GM12891 (cell line): ENCODE measurements at places on chromosomes 13 and 19.

DNA sequence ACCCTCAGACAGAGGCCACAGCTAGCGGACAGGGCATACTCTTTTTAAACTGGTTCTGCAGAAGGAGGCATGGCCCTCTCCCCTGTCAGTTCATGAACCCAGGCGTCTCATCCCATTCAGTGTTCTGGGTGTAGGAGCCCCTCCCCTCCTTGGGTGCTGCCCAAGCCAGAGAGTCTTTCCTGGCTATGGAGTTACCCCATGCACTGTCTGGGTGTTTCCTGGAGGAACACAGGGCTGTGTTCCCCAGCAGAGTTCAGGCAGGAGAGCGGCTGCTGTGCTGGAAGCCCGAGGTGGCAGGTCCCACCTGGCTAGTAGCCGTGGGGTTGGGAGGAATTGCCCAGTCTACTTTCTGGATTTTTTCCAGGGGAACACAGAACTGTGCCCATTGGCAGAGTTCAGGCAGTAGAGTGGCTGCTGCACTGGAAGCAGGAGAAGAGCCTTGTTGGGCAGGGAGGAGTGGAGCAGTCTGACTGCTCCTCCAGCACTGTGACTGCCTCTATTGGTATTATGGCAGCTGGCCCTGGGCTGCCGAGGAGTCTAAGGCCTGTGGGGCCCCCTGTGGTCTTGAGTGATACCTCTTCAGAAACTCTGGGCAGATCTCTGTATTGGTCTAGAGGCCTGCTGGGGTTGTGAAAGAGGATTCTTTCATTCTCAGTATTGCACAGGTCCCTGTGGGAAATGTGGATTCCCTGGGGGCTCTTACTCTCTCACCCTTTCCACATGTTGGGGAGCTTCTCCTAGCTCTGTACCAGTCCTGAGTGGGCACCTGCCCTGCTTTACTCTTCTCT, 168.3 kb downstream of the PCDH20 start:
- no peak for DNase-seq

DNA sequence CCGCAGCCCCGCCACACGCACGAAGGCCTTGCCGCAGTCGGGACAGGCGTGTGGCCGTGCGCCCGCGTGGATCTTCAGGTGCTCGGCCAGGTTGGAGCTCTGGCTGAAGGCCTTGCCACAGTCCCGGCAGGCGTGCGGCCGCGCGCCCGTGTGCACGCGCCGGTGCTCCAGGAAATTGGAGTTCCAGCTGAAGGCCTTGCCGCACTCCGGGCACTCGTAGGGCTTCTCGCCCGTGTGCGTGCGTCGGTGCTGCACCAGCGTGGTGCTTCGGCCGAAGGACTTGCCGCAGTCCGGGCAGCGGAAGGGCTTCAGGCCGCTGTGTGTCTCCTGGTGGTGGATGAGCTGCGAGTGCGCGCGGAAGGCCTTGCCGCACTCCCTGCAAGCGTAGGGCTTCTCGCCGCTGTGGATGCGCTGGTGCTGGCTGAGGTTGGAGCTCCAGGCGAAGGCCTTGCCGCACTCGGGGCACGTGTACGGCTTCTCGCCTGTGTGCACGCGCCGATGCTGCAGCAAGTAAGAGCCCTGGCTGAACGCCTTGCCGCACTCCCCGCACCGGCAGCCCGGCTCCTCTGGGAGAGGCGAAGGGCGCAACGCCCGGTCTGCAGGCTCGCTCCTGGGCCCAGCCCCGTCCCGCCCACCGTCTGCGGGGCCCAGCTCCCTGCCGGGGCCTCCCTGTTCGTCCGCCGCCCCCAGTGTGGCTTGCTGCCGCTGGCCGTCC, 3.6 kb upstream of the A1BG start:
- no peak for DNase-seq

GRCh38 chr19:58586133-58586765, 13.1 kb upstream of the MZF1 start:
- no peak for DNase-seq

DNA sequence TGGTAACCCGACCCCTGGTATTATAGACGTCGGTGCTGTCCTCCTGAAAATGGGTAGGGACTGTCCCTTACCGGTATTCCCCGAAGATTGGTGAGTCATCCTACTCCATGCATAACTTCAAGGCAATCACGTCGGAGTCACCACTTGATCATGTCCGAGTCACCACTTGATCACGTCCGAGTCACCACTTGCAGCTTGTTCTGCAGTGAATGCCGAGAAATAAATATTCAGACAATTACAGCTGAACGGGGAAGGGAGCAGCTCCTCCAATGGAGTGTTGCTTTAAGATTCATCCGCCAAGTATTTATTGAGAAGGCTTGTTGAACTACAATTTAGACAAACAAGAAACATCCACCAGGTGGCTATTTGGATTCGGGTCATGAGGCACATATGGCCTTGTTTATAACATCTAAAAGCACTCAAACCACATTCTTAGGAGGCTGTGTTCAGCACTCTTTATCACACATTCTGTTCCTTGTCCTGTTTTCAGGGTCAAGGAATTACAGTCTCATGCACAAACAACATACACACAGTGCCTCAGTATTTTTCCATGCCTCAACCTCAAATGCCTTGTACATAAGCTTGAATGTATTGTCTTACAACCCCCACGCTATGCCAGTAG, 43.1 kb downstream of the ZNF726 start:
- no peak for DNase-seq

GRCh38 chr19:17289489-17289888, 7.8 kb downstream of the ANKLE1 start:
- peak; percentile 77 for DNase-seq

- no peak for DNase-seq
Measured at GRCh38 chr19:49988433-49988832, 27.5 kb upstream of the SIGLEC11 start.

DNA sequence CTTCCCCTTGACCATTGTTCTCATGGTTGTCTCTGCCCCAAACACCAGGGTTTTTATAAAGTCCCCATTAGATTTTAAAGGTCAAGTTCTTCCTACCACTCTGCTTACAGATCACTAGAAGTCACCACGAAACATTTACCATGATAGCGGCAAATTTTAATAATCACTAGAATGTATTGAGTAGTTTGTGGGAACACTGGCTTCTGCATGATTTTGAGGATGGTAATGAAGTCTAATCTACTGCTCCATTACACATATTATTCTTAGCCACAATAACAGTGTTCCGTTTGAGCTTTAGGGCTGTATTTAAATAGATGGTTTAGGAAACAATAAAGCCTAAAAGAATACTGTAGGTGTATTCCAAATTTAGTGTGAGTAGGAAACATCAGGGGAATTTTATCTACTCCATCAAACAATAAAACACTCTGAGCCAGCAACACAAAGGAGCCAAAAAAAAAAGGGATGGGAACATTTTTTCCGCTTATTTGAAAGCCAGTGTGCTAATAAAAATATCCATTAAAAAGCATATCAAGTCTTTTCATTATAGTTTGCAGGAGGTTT, 49.7 kb downstream of the KLF12 start:
- no peak for DNase-seq

DNA sequence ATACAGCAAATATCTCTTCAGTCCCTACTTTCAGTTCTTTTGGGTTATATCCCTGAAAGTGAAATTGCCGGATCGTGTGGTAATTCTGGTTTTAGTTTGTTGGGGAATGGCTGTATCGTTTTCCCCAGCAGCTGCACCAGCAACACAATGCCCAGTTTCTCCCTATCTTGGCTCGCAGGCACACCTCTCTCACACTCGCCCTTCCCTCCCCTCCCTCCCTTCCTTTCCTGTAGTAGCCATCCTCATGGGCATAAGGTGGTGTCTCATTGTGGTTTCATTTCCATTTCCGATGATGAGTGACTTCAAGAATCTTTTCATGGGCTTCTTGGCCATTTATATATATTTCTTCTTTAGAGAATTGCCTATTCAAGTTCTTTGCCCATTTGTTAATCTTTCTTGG, 8.6 kb upstream of the GPR18 start:
- DNase-seq: no peak

DNA sequence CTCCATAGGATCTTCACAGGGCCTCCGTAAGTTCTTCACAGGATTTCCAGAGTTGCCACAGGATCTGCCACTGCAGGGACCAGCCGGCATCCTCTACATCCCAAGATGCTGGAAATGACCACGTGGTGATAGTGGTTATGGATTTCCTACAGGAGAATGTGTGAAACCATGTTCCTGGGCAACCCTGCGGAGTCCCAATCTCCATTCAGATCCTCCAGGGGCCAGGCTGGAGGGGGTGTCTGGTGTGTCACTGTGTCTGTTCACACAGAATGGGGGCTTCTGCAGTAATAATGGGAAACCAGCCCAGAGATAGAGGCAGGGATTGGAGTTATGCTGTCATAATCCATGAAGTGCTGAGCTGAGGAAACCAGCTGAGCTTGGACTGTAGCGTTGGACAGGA, 8.6 kb downstream of the LILRA6 start:
- DNase-seq: no peak

DNA sequence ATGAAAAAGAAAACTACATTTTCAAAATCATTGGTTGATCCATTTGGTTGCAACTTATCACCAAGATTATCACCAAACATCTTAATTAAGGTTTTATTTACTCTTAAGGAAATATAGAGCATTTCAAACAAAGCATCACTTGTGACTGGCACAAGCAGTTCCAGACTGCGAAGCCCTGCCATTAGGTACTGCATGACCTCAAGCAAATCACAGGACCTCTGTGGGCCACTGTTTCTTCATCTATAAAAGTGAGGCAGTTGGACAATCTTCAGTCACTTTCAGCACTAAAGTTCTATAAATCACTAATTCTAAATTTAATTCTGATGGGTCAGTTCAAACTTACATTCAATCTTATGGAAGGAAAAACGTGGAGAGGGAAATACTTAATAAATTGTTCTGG, 2.0 kb downstream of the ELF1 start:
- no peak for DNase-seq

DNA sequence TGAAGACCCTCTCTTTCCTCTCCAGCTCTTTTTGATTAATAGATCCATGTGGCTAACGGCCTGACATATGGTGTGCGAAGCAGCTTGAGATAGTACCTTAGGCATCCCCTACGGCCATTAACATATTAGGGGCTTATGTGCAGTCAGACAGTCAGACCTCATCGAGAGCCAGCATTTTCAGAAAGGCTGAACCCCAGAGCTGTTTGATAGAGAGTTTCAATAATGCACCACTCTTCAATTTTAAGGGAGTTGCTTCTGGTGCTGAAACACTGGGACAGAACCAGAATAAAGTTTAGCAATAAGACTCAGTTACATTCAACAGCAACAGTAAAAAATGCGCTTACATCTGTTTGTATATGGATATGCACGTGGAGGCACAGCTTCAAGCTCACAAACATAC, 10.8 kb downstream of the POU4F1 start:
- no peak for DNase-seq

DNA sequence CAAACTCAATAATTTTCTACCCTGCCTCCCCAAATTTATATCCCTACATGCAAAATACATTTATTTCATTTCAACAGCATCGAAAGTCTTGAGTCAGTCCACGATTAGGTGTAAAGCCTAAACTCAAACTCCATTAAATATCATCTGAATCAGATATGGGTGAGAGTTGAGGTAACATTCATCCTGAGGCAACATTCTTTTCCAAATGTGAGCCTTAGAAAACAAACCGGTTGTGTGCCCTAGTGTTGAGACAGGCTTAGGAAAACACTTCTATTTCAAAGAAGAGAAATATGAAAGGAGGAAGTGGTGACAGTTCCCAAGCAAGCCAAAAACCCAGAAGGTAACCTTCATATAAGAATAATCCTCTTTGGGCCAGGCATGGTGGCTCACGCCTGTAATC, 12.1 kb upstream of the ZNF441 start:
- no peak for DNase-seq

GRCh38 chr13:43494206-43494605, 292.6 kb downstream of the ENOX1 start:
- DNase-seq: no peak

GRCh38 chr13:85896516-85897450, 97.6 kb upstream of the SLITRK6 start:
- DNase-seq: no peak

DNA sequence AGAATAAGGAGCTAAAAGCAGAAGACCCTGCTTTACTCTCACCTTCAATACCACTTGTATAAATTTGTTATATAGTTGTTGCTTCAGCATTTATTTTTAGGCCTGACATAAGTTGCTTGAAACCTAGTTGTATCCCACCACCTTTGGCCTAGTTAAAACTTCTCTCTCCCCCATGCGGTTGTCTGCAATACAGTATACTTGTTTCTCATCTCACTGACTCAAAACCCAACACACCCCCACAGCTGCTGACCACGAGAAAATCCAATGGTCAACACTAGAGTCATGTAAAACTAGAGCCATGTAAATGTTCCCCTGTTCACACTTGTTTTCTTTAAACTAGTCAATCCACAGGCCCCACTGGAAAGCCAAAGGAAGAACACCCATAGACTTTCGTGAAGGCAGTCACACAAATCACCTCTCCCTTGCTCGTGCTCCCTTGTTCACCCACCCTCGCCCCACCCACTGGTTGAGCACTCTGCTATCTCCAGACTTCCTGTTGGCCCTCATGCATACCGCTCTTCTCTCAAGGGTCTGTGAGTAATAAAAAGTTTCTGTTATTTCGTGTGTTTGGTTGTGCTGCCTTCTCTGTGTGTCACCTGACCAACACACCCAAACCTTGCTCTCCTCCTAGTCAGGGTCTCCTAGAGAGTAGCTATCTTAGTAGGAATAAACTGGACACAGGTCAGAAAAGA, 12.9 kb upstream of the CCDC169 start:
- DNase-seq: no peak

DNA sequence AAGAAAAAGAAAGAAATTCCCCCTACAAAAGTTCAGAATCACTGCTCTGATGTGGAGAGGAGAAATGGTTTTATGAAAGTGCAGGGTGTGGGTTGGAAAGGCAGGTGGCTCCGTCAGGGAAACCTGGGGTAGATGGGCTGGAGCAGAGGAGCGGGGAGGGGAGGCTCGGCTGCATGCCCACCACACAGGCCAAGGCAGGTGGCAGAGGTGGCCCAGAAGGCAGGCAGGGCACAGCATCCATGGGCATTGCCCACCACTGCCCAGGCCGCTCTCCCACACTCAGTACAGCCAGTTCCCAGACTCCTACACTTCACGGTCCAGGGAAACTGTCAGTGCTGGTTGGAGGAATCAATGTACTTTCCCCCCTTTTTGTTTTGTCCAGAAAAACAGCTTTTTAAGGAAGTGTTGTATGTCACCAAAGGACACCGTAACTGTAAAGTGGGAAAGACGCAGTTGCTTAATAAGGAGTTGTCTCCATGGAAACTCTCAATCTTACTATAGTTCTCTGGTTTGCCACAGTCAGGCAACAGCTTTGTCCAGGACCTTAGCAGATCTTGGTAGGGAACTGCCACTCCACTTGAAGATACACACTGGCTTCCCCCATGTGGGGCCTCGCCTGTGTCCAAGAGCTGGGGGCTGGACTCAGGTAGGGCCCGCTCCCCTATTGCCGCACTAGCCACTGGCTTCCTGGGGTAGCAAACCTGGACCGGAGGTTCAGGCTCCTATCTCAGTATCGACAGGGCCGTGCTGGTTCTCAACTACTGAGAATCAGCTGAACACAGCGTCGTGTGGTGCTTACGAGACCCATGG, 82.9 kb downstream of the RAB20 start:
- no peak for DNase-seq

GRCh38 chr19:6730153-6730804, 7.1 kb downstream of the GPR108 start:
- peak; percentile 58 for DNase-seq
